ENCODE measurements at places on chromosomes 13 and 19.

GRCh38 chr13:49063497-49063896 lies 87.8 kb downstream of the FNDC3A start:
- no peak for DNase-seq

GRCh38 chr13:107712145-107712860 lies 503.0 kb downstream of the LIG4 start:
- peak; percentile 69 for DNase-seq

DNA sequence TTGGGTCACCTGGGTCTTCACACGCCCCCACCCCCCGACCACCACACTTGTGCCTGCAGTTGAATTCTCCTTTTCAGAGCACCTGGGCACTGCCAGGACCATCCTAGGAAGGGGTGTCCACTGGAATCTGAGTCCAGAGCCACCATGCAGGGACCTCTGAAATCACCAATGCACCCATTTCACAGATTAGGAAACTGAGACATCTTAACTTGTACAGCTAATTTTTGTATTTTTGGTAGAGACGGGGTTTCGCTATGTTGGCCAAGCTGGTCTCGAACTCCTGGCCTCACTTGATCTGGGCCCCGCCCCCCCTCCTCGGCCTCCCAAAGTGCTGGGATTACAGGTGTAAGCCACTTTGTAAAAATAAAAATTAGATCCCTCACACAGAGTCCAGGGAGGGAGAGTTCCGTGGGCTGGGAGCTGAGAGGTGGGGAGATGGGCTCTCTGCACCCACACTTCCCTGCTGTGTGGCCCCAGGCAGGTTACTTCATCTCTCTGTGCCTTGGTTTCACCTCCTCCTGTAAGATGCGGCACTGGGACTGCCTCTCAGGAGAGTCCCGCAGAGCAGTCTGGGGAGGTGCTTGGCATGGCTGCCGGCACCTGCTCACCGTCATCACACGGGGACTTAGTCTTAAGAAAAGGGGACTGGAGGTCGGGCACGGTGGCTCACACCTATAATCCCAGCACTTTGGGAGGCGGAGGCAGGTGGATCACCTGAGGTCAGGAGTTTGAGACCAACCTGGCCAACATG lies 45.9 kb upstream of the C19orf12 start:
- DNase-seq: no peak

DNA sequence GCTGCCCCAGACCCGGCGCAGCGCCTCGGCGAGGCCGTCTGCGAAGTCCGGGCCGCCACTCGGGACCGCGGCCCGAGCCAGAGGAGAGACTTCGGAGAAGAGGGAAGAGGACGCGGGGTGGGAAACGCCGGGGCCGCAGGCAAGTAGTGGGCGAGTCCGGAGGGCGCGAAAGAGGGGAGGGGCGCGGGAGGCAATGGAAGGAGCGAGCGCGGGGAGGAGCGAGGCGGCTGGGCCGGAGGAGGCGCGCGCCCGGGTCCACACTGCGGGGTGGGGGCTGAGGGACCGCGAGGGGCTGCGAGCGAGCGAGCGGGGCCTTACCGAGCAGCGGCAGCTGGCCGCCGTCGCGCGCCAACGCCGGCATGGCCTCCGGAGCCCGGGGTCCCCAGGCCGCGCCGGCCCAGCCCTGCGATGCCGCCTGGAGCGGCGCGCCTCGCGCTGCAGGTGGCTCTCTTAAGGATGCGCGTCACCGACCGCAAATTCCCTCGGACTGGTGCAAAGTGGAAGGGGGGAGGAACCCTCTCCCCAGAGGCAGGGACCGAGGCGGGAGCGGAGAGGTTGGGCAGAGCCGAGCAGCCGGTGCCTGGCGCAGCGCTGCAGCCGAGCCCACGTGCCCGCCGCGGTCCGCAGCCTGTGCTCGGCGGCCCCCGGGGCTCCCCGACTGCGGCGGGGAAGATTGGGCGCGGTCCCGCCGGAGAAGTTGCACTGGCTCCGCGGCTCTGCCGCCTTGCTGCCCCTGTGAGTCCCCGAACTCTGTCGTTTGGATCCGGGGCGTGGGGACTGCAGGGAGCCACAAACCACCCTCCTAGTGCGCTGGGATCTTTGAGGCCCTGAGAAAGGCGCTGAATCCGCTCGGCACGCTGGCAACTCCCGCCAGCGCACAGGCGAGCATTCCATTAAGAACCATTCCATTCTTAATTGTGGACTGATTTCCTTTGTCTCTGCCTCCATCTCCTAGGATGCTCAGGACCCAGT lies at the start of gene FLT3:
TSS of gene FLT3 (minus strand) at position 427 of the 972 bp plus-strand sequence. CDS start at position 361, 66 bp downstream.
- no peak for DNase-seq

- DNase-seq: no peak
Observed at GRCh38 chr13:25375727-25376358, 4.1 kb downstream of the ATP8A2 start.

GRCh38 chr13:112850273-112850672 lies 118.7 kb upstream of the MCF2L start:
- DNase-seq: no peak

DNA sequence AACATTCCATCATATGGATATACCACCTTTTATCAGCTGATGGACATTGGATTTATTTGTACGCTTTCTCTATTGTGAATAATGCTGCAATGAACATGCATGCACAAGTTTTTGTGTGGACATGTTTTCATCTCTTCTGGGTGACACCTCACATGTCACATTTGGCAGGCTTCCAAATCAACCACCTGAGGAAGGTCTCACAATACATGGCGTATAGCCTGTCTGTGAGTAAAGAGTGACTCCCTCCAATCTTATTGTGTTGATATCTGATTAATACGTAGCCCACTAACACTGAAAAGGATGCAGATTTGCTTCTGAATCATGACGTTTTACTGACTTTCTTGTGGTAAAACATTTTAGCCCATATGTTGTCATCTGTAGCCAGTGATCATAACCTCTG lies 61.1 kb downstream of the SLC15A1 start:
- DNase-seq: no peak

- DNase-seq: no peak
Observed at GRCh38 chr13:32588736-32589135, 2.5 kb downstream of the PDS5B start.

DNA sequence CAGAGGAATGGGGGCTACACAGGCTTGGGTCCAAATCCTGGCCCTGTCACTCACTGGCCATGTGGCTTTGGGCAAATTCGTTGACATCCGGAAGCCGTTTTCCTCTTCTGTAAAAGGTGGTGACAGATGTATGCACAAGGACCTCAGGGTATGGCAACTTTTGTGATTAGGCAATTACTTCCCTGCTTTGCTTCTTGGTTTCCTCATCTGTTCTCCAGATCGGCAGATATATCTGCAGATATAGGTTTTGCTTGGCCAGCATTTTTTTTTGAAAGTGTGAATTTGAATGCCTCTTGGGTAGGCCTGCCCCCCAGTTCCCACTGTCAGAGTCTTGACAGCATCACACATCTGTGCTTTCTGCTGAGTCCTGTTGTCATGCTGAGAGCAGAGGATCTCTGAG lies 17.7 kb downstream of the TMEM272 start:
- no peak for DNase-seq

DNA sequence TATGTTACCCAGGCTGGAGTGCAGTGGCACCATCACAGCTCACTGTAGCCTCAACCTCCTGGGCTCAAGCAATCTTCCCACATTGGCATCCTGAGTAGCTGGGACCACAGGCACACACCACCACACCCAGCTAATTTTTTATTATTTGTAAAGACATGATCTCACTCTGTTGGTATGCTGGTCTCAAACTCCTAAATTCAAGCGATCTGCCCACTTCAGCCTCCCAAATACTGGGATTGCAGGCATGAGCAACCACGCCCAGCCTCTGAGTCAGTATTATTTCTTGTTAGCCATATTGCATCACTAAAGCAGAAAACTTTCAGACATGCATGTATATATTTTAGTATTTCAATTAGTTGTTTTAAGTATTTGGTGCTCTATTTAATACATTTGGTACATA lies 376.4 kb downstream of the GPC6 start:
- no peak for DNase-seq

DNA sequence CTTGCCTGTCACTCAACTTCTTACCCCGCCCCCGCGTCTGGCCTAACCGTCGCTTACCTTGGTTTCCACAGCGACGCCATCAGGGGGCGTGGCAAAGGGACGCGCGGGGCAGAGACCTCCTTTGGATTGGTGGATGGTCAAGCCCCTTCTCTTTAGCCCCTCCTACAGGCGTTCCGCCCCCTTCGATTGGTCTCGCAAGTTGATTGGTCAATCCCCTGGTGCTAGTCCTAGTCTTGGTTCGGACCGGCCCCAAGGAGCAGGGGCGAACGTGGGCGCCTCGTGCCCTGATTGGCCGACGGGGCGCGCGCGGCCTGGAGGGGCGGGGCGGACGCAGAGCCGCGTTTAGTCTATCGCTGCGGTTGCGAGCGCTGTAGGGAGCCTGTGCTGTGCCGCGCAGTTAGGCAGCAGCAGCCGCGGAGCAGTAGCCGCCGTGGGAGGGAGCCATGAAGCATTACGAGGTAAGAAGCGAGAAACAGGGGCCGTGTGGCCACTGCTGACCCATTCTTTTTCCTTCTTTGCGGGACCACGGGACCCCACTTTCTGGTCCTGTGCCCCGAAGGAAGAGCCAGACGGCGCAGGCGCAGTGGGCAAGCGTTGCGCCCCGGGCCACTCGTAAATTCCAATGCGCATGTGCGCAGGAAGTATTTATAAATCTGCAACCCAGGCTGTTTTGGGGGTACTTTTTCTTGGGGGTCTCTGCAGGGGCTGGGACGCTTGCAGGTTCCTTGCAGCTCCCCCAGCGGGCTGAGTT lies at the start of gene TECR:
TSS of gene TECR (plus strand) at position 341 of the 751 bp plus-strand sequence. CDS start at position 444, 103 bp downstream.
- DNase-seq: peak; percentile 99

DNA sequence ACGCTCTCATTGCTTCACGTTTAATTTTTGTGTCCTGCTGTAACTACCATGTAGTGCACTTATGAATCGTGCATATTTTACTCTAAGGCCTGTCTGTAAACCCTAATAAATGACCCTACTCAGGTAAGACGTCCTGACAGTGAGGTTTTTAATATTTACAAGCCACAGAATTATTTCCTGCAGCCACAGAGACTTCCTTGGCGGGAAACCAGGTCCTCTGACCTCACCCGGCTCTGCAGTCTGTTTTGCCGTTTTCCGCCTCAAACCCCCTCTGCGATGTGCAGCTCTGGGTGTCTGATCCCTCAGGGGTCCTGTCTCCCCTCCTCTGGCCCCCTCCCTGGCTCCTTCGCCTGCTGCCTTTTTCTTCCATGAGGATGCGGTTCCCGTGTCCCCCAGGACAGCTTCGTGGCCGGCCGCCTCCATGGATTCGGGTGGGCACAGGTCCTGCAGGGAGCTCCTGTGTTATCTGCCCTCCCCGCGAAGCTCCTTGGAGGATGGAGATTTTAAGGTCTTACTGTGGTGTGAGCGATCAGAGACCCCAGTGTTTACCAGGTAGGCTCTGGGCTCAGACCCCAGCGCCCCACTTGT lies 66.3 kb downstream of the MCF2L start:
- no peak for DNase-seq

- no peak for DNase-seq
Observed at GRCh38 chr19:7926727-7927604, 1.0 kb upstream of the CTXN1 start.

GRCh38 chr13:47178090-47178950 lies 281.5 kb upstream of the HTR2A start:
- DNase-seq: no peak

GRCh38 chr13:26599860-26600259 lies 42.4 kb downstream of the WASF3 start:
- DNase-seq: peak; percentile 44

GRCh38 chr19:28429356-28429755 lies 783.6 kb downstream of the UQCRFS1 start:
- no peak for DNase-seq

DNA sequence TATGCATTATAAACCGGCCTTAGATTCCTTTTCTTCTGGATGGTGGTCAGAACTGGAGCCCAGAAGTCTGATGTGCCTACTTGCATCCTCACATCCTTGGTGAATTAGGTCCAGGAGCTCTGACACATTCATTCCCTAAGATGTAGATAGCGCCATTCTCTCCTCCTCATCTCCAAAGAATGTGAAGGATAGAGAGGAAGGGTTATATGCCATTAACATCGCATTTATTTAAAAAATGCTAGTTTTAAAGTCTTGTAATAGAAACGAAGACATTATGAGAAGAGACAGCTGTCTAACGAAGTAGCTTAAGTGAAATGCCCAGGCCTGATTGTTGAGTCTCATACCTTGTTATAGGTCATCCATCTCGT lies 9.7 kb downstream of the MBNL2 start:
- DNase-seq: no peak

DNA sequence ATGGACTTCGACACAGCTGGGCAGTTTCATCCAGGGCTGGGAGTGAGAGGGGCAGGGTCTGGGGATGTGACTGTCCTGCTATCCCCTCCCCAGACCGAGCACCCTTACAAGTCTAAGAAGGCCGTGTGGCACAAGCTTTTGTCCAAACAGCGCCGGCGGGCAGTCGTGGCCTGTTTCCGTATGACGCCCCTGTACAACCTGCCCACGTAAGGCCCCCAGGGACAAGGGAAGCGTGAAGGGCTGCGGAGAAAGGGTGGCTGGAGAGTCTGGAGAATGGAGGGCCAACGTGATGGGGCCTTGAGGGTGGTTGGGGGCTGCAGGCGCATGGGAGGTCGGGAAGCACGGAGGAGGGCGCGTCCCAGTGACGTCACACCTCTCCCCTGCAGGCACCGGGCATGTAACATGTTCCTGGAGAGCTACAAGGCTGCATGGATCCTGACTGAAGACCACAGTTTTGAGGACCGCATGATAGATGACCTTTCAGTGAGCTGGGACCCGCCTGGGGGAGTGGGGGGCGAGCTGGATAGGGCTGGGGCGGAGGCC lies 89.5 kb downstream of the MAP4K1 start:
- no peak for DNase-seq

- DNase-seq: no peak
Observed at GRCh38 chr13:32021785-32022184, 9.8 kb upstream of the FRY start.

DNA sequence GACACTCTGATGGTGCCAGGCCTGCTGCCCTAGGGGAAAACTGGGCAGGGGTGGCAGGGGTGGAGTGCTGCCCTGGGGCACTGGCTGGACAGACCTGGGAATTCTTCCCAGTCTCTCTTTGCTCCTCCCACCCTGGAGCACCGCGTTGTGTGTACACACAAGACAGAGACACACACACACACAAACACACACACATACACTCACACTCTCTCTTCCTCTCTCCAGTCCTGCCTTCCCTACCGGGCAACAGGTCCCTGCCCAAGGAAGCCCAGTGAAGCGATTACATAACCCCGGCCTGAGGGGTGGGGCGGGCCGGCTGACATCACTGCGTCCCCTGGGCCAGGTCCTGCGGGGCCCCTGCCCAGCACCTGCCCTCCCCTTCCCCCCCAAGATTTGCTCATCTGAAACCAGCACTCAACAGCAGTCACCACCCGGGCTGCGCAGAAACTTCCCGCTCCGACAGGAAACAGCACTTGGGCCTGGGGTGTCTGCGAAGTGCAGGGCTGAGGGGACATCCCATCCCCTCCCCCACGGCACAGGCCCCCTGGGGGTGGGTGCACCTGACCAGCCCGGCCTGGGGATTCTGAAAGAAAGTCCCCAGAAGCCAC lies 1.2 kb downstream of the MKNK2 start:
- DNase-seq: no peak

Measured in DMS153 (cell line).